ENCODE measurements at places on chromosomes 6 and 20.

DNA sequence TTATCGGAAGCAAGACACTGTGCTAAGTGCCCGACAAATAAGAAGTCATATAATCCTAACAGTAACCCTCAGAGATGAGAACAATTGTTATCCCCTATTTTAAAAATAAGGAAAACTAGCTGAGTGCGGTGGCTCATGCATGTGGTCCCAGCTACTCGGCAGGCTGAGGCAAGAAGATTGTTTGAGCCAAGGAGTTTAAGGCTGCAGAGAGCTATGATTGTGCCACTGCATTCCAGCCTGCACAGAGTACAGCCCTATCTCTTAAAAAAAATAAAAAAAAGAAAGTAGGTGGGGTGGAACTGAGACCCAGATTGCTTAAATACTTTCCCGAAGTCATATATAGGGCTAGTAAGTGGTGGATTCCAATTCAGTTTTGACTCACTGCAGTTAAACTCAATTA is 84.7 kb downstream of the UST start:
- no peak for DNase-seq

- DNase-seq, result no peak
These were observed 58.1 kb downstream of the NOL4L start for GRCh38 chr20:32527052-32527446.

DNA sequence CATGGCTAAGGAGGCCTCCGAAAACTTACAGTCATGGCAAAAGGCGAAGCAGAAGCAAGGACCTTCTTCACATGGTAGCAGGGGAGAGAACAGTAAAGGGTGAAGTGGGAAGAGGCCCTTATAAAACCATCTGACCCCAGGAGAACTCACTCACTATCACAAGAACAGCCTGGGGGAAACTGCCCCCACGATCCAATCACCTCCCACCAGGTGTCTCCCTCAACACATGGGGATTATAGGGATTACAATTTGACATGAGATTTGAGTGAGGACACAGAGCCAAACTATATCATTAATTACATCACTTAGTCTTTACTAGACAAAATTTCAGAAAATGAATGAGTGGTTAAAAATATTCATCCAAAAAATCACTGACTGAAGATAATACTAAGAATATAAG is 453.6 kb downstream of the COL12A1 start:
- peak; percentile 1 for DNase-seq

GRCh38 chr6:36734486-36735060 is 36.9 kb downstream of the RAB44 start:
- DNase-seq, result no peak

DNA sequence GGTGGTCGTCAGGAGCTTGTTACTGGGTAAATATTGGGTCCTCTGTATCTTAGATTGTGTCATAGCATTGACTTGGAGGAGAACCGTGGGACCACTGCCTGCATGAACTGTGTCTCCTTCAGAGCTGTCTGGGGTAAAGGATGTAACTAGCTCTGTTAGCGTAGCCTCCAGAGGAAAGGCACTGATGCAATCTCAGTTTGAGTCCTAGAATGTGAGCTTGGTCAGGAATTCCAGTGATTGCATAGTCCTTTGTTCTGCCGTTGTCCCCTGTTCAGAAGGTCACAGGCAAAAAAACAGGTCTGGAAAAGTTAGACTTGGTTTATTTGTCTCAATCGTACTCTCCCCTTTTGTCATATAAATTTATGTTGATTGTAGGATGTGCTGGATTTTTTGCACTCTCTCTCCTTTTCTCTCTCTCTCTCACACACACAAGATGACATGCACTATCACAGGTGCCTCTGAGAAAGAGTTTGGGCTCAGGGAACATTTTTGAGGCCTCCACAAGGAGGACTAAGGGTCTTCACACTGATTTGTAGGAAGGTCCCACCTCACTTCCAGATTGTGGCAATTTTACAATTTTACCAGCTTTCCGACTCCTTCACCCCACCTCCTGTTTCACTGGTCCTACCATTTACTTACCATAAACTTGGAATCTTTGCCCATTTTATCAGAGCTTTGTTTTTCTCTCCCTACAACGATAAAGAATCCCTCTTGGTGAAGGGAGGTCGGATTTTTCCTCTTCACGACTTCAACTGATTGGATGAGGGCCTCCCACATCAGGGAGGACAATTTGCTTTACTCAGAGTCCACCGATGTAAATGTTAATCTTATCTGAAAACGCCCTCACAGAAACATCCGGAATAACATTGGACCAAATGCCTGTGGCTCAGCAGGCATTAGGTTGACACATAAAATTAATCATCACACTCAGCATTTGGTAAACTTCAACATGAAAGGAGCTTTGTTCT is 7.0 kb upstream of the DACT2 start:
- no peak for DNase-seq

GRCh38 chr6:53294095-53294494 is 54.7 kb downstream of the ELOVL5 start:
- DNase-seq, result peak; percentile 61

DNA sequence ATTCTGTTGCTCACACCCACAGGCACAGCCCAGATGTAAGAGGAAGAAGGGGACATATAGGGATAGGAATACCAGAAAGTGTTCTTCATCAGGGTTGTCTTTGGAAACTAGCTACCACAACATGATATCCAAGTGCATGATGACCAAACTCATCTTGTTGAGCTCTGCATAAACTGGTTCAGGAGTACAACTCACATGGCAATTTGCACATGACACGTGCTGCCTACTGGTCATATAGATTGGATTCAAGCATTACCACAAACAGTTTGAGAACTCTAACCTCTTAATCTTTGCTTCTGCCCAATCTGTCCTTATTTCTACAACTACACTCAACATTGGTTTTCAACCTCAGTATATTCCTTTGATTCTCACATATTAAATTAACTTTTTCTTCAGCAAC is 184.7 kb upstream of the PCSK2 start:
- no peak for DNase-seq

GRCh38 chr20:62339647-62340062 is 27.5 kb downstream of the LAMA5 start:
- no peak for DNase-seq

DNA sequence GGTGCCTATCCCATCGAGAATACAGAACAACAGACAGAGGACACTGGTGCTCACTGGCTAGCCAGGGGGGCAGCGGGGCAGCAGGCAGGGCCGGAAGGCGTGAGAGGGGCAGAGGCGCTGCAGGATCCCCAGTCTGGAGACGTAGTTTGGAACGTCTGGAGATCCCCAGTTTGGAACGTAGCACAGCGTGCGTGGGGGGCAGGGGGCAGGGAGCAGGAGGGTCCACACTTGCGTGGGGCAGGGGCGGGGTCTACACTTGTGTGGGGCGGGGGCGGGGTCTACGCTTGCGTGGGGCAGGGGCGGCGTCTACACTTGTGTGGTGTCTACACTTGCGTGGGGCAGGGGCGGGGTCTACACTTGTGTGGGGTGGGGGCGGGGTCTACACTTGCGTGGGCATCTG is 107.2 kb downstream of the DACT2 start:
- DNase-seq, result no peak

- DNase-seq, result no peak
These were observed 6.0 kb upstream of the OVOL2 start for GRCh38 chr20:18063676-18064075.

- no peak for DNase-seq
These were observed 275.2 kb downstream of the TFAP2B start for GRCh38 chr6:51093871-51094270.

DNA sequence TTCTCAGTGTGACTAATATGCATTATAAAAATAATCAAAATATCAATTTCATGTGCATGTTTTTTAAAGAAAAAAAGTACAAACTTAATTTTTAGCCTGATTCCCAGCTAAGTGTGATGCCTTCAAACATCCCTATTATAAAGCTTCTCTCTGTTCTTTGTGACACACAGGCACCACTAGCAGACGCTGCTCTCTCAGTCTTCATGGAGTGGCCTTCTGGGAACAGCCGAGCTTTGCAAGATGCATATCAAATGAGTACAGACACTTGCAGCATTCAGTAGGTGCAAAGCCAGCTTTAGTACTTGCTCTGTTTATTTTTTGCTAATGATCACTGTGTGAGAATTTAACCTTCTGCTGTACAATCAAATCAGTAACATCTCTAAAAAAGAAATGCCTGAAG is 340.0 kb downstream of the ADGRB3 start:
- DNase-seq, result no peak

- no peak for DNase-seq
These were observed 159.8 kb upstream of the SYNDIG1 start for GRCh38 chr20:24309596-24309995.

GRCh38 chr6:28586962-28587745 is 61.5 kb downstream of the GPX5 start:
- peak; percentile 40 for DNase-seq

DNA sequence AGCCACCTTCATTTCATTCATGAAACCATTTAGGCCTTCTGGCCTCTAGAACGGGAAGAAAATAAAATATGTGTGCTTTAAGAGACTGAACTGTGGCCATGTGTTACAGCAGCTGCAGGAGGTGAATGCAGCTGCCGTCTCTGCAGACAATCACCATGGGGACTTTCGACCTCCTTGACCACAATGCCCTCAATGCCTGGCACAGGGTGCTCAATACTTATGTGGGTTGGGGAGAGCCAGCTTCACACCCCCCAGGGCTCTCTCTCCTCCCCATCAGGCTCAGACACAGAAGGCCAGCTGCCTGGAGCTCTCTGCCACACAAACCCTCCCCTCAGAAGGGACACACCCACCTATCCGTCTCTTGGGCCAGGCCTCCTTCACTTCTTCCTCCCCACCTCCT is 43.5 kb downstream of the ANKRD60 start:
- DNase-seq, result no peak

GRCh38 chr20:57082357-57082945 is 184.0 kb downstream of the BMP7 start:
- DNase-seq, result no peak

- no peak for DNase-seq
These were observed 62.6 kb upstream of the SIRPA start for GRCh38 chr20:1832634-1833033.

GRCh38 chr6:152057832-152058498 is 250.5 kb downstream of the ESR1 start:
- no peak for DNase-seq

DNA sequence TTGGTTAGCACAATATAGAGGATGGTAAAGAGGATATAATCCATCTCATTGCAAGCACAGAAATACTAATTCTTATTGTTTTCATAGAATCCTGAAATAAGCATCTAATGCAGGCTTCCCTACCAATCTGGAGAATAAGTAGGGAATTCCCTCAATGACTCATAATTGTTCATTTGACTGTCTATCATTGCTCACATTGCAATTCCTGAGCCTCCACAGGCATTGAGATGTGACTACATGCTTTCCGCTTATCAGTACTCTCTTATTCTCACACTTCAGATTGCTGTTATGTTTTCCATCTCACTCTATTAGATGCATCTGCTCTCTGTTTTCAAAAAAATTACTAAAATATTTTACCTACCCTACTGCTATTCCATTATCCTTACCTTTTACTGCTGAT is 216.2 kb upstream of the PRSS16 start:
- DNase-seq, result no peak

- no peak for DNase-seq
These were observed 30.5 kb upstream of the TGM2 start for GRCh38 chr20:38195521-38195920.

DNA sequence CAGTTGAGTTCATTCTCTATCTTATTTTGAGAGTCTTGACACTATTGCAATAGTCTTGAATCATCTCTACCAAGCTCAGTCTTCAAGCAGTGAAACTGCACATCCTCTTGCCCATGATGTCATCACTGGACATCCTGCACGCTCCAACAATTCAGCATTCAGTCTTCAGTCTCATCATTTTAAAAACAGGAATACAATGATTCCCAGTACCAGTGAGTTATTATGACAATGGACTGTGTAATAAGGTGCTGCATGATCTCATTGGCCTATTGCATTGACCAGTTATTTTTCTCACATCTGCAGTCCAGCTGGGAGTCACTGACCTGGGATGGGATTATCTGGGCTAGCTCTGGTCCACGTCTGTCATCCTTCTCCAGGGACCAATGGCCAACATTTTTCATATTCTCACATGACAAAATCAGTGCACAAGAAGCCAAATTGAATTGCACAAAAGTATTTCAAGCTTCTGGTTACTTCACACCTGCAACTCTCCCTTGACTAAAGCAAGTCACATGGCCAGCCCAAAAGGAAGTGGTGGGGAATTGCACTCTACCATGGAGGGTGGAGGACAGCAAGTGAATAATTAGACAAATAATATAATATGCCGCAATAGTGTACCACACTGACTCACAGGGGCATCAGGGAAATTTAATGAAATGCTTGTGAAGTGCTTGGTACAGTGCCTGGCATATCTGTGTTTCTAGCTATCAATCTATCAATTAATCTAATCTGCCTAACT is 6.4 kb upstream of the CST2 start:
- DNase-seq, result no peak

DNA sequence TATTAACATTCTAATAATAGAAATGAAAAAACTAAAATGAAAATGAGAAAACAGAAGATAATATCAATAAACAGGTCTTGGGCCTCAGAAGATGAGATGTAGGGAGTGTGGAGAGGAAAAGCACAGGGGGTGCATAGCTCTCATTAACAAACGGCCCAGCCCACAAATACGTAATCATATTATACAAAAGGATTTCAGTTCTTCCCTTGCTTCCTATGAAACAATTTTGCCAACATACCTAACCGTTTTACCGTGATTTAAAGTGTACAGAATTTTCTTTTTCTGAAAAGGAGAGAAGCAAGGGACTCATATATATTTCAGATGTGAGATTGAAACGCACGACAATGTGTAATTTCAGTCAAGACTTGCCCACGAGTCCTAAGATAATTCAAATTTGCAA is 136.0 kb downstream of the HFE start:
- no peak for DNase-seq

- DNase-seq, result peak; percentile 72
These were observed 398 bp downstream of the ZBTB2 start for GRCh38 chr6:151390851-151391470.

DNA sequence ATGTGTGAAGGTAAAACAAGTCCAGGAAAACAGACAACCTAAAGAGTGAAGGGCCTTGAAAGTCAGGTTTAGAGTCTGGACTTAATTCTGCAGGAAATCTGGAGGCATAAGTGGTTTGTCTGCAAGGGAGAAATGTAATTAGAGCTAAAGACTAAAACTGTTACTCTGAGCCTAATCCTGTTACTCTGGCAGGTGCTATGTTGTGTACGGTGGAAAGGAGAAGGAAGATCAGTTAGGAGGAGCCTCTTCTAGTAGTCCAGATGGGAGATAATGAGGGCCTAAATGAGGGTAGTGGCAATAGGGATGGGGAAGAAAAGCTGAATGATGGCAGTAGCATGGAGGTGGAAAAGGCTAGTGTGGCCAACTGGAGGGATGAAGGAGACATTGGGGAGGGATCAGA is 118.5 kb downstream of the PDSS2 start:
- DNase-seq, result no peak

GRCh38 chr6:18681832-18682503 is 294.8 kb downstream of the RNF144B start:
- no peak for DNase-seq

GRCh38 chr20:4717816-4718570 is 3.7 kb upstream of the PRND start:
- peak; percentile 33 for DNase-seq

DNA sequence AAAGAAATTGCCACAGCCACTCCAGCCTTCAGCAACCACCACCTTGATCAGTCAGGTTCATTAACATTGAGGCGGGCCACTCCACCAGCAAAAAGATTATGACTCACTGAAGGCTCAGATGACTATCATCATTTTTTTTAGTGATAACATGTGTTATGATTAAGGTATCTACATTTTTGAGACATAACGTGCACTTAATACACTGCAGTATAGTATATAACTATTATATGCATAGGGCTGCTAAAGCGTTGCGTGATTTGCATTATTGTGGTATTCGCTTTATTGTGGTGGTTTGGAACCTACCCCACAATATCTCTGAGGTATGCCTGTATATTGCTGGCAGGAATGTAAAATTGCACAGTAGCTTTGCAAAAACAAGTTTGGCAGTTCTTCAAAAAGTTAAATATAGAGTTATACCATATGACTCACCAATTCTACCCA is 6.8 kb upstream of the RIPK1 start:
- DNase-seq, result no peak

All from hematopoietic multipotent progenitor cell (in vitro differentiated cells).